ENCODE measurements at places on chromosomes 1 and 21. TPM values are rescaled to one million over a fixed set of nuclear protein-coding genes. Genes with fewer than 3 reads are reported as not detected.
A peak's percentile ranks its signal among the peaks of the same experiment; 100 is the strongest.

DNA sequence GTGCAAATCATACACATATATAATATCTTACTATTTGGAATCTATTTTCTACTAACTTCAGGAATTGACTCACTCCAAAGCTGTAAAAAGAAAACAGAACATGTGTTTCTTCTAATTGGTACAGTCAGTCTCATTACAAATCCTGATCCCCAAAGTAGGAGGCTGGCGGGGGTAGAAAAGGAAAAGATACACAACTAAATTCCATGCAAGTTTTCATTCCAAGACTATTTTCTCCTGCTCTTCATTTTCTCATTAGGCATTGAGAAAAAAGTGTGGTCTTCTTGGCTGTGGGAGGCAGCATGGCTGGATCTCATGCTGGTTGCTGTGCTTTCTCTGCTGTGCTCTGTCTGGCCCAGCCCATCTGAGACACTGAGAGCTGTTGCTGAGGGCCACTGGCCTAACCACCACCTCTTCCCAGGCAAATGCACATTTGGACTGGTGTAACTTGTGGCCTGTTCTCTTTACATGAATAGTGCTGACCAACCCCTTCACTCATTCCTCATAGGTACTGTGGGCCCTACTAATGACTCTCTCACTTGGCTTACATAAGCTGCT is 1107.5 kb upstream of the B3GALT2 start:
- DNase-seq, result no peak

GRCh38 chr21:32143241-32143939 is 135.5 kb downstream of the MIS18A start:
- peak; percentile 56 for DNase-seq

GRCh38 chr1:14728516-14728915 is 130.0 kb downstream of the KAZN start:
- DNase-seq, result no peak

DNA sequence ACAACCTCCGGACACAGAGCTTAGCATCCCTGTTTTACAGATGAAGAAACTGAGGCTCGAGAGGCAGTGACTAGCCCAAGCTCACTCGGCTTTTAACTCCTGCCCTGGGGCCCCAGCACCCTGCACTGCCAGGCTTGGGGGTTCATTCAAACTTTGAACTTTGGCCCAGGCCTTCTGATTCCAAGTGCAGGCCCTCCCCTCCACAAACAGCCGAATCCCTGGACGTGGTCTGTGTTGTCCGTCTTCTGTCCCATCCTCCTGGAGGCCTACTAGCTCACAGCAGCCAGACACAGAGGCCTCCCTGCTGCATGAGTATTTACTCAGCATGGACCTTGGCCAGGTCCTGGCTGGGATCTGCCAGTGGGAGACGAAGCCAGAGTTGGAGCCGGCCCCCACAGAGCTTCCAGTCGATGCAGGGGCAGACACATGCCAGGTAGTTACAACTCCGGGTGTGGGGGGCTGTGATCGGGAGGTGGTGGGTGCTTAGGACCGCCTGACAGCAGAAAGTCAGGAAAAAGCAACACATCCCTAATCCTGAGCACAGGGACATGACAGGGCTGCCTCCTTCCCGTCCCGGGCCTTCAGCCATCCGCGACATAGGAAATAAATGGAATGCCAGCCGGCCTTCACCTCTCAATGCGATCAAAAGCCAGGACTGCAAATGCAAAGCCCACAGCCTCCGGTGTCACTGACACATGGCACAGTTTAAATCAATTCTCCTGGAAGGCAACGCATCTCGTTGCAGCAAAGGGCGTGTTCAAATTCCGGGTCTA is 7.4 kb downstream of the IFFO2 start:
- DNase-seq, result peak; percentile 74

GRCh38 chr1:207847116-207847515 is 63.8 kb downstream of the CD34 start:
- no peak for DNase-seq

GRCh38 chr1:149844650-149845255 is 54.6 kb upstream of the BOLA1 start:
- DNase-seq, result no peak

GRCh38 chr1:156490401-156491032 is 10.1 kb downstream of the MEF2D start:
- peak; percentile 45 for DNase-seq

DNA sequence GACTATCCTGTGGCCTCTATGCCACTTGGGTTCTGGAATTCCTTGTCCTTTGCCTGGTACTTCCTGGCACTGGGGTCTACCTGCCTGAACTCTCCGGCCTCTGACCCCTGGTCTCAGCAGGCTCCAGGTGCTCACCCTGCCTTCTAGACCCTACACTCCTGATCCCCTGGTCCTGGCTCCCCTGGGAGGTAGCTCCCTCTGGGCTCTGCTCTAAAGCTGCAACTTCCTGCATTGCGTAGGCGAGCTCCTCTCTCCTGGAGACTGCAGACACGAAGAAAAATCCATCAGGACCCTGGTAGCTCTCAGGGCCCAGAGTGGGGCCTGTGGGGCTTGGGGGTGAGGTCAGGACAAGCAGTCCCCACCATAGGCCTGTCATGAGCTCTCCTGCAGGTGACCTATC is 7.8 kb upstream of the PLEKHG5 start:
- no peak for DNase-seq

- DNase-seq, result no peak
Observed at GRCh38 chr1:10328180-10328963, 70.5 kb upstream of the PGD start.

DNA sequence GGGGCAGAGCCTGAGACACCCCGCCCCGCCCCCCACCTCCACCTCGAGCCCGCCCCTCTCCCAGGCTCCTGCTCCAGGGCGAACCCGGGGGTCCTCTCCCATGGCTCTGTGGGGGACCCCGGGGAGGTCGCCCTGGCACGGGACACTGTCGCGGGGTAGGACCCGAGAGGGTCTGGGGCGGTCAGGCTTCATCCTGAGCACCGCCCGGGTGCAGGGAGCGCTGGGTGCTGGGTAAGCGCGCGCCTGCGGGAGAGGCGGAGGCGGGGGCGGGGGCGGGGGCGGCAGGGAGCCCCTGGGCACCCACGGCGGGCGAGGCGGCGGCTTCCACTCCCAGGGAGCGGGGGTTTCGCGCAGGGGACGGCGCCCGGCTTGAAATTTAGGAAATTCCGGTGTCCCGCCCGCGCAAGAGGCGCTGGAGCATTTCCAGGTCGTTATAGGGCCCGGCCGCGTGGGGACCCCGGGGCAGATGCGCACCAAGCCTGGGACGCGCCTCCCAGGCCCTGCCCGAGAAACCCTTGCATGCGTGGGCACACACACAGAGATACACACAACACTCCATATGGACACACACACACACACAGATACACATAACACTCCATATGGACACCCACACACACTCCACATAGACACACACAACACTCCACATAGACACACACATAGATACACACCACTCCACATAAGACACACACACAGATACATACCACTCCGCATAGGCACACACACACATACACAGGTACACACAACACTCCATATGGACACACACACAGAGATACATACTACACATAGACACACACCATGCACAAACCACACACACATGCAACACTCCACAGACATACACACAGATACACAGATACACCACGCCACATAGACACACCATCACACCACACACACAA is 48.7 kb upstream of the SLC19A1 start:
- no peak for DNase-seq

DNA sequence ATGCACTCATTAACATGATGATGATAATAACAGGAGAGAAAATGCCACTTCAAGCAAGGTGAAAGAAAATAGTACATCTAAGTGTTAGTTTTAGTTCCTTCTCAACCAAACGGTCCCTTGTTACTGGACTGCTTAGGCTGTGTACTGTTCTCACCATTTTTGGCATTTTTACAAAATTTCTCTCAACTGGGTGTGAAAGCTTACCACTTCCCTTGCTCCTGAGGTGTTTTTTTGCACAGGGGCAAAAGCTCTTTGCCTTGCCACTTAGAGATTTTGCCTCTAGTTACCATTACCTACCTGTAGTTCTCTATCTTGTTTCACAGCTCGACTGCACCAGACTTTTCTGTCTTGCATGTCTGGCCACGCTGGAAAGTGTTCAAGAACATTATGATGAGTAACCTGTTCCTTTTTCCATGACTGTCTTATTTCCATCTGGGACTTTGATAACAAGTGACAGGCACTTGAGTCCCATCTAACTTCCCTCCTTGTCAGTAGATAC is 10.7 kb downstream of the NEK7 start:
- DNase-seq, result no peak

DNA sequence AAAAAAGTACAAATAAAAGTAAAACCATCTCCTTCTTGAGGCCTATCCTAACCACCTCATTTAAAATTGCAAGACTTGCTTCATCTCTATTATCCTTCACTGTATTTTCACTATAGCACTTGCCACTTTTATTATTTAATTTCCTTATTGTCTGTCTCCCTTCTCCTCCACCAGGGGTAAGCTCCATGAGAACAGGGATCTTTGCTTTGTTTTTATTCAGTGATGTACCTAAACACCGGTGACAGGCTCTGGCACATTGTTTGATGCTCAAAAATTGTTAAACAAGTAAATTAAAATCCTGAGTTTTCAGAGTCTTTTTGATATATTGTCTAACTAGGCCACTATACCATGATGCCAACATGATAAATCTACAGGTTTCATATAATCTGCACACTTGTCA is 17.2 kb upstream of the SPEN start:
- DNase-seq, result no peak

DNA sequence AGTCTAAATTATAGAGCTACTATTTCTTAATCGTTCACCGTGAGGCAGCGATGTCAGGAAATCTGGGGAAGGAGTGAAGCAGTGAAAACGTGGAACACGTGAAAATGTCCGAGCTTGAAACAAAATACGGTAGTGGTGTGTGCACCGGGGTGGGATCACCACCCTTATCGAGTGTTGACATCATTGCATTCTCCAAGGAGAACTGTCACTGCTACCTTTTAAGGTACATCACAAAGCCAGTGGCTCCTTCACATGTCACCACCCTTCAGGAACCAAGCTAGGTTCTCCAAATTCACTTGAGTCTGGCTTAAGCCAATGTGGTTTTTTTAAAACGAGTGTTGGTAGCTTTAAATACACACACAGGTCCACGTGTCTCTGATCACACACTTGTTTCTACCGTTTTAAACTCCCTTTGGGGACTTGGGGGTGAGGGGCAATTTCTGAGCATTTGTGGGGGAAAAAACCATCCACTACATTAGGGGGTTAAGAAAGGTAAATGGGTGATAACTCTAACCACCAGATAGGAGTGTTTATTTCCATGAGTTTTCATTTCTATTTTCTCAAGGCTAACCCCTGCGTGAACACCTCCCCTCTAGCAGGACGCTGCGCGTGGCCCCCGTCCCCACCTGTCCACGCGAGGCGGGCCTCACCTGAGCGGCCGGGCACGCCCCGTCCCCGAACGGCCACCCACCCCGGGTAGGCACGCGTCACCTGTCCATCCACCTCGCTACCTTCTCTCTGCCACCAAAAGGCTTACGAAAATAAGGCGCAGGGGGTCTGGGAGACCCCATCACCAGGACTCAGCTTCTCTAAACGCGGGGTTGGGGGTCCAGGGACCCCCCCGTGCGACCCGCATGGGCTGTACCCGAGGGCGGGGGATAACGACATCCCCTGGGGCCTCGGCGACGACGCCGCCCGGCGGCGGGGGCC is 978 bp downstream of the PRDM15 start:
- peak; percentile 49 for DNase-seq

DNA sequence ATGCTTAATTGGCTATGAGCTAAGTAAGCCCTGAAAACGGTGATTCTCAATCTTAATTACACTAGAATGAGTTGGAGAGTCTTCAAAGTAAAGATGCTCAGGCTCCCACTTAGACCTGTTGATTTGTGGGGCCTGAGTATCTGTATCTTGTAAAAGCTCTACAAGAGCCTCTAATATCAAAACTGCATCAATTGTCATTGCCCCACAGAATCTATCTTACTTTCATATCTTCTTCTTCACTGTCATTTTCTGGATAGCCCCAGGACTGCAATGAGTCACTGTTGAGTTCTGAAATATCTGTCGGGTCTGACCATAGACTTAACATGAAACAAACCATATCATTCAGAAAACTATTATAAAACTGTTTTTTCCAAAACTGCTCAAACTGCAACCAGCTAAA is 102.8 kb upstream of the SERTAD4 start:
- no peak for DNase-seq

GRCh38 chr21:42846221-42846620 is 33.1 kb downstream of the WDR4 start:
- no peak for DNase-seq

GRCh38 chr1:223820515-223820858 is 25.3 kb downstream of the TP53BP2 start:
- no peak for DNase-seq

- no peak for DNase-seq
Observed at GRCh38 chr1:228007801-228008341, 1.1 kb downstream of the WNT3A start.

DNA sequence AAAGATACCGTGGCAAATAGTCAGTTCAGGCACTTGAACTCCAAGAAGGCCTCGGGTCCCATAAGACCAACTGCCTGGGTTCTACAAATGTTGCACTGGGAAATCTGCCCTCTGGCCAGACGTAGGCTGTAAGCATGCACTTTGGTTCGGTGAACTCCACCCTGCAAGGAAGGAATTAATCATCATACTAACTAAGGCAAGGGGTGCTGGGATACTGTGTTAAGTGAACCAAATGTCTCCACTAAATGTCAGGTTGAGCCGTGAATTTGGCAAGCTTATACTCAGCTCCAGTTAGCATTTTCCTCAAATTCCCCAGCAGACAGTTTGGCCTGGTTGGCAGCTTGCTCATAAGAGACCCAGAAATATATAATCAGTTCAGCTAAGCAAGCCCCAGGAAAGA is 385.9 kb downstream of the GPATCH2 start:
- DNase-seq, result no peak

DNA sequence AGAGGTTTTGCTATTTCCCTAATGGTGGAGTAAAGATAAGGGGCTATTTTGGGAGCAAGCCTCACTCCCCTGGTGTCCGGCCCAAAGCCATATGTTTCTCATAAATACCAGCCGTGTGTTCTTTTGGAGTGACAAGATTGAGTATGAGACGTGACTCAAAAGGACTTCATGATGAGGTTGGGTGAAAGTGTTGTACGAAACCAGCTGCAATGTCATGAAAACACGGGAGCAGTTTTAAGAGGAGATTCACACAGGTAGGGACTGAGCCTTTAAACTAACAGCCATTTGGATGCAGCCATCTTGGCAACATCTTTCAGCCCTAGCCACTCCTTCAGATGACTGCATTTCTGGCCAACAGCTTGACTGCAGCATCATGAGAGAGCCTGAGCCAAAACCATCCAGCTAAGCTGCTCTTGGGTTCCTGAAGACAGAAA is 532.3 kb upstream of the USP24 start:
- DNase-seq, result no peak

Gene FAM72C
- polyA plus RNA-seq, result 0.50 TPM

Gene S100B
- polyA plus RNA-seq, result not detected

Gene KANK4
- polyA plus RNA-seq, result 8.3 TPM

Gene SMIM34
- not detected for polyA plus RNA-seq

Gene F13B
- polyA plus RNA-seq, result 5.5 TPM

Gene LIPI
- polyA plus RNA-seq, result not detected

Gene MINDY1
- polyA plus RNA-seq, result 5.8 TPM

Gene TTC24
- not detected for polyA plus RNA-seq

Gene MATN1
- polyA plus RNA-seq, result 3.4 TPM

Gene YTHDF2
- 66.8 TPM for polyA plus RNA-seq

Gene LCE1E
- polyA plus RNA-seq, result not detected

Gene C2CD2
- 7.3 TPM for polyA plus RNA-seq

Gene KIAA0040
- 4.5 TPM for polyA plus RNA-seq
